ENCODE measurements at places on chromosomes 4 and X. TPM values are rescaled to one million over a fixed set of nuclear protein-coding genes. Genes with fewer than 3 reads are reported as not detected.

The FGA gene
- not detected for total RNA-seq

The SPANXN4 gene
- total RNA-seq = not detected

The SYN1 gene
- total RNA-seq = 0.85 TPM

The ALB gene
- not detected for total RNA-seq

The MRPS18C gene
- 17.3 TPM for total RNA-seq

The NRK gene
- 7.4 TPM for total RNA-seq

The PCDH10 gene
- 51.4 TPM for total RNA-seq
